ENCODE measurements at places on chromosomes 1 and 21. TPM values are rescaled to one million over a fixed set of nuclear protein-coding genes. Genes with fewer than 3 reads are reported as not detected.

IGSF8 gene
- 8.8 TPM for total RNA-seq

PDPN gene
- total RNA-seq, result not detected

REN gene
- 0.54 TPM for total RNA-seq

GCSAML gene
- total RNA-seq, result not detected

Data from IMR-90 (cell line).